Activated CD4-positive, alpha-beta memory T cell treated with anti-CD3 and anti-CD28 coated beads, Interleukin-2, amount 10 ng/mL, durations not matched to agents 7 days and 5 days (primary cell): ENCODE measurements at places on chromosomes 2 and 18.

GRCh38 chr2:189466656-189467055, 25.4 kb downstream of the WDR75 start:
- no peak for DNase-seq

DNA sequence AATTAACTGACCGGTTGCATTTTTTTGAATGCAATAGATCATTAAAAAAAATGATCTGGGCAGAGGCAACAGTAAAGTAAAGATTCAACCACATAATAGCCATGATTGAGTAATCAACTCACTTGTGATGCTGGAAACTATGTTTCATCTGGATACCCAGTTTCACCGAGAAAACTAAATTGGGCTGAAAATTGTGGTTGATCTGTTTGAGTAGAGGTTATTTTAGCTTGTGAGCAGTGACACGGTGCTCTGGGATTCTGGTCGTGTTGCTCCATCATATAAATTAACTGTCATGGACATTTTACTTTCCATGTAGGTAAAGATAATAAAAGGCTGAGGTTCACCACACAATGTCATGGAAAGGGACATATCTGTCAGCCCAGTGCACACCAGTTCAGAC, 58.7 kb downstream of the CD226 start:
- no peak for DNase-seq

- DNase-seq: no peak
Observed at GRCh38 chr18:62612289-62612645, 89.4 kb downstream of the ZCCHC2 start.

DNA sequence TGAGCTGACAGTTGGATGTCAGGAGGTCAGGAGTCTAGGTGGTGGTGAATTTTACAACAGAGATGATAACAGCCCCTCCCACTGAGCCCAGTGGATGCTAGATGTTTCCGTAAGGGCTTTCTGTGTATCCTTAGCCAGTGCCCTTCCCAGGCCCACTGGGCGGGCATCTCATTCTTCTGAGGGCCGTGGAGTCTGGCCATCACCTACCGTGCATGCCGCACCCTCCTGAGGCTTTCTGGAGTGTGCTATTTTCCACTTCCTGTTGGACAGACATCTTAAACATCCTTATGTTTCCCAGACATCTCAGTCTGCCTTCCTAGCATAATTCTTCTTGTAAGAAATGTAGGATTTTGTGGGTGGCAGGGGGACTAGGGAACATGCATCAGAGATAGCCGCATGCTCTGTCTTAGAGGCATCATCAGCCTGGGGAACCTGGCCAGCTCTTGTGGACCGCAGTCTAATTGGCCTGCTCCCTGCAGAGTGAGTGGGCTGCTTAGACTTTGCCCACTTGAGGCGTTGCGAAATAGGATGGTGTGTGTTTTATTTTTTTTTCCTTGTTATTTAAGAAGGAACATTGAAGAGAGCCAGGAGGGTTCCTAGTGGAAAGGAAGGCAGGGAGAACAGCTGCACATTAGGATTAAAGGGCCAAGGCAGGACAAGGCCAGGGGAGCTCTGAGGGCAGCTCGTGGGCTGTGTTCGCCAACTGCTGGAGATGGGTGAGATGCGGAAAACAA, 135.8 kb downstream of the SH3RF3 start:
- no peak for DNase-seq

- DNase-seq: no peak
Observed at GRCh38 chr2:106745468-106745867, 140.5 kb downstream of the ST6GAL2 start.

- DNase-seq: no peak
Observed at GRCh38 chr2:47819834-47820233, 36.9 kb downstream of the MSH6 start.

DNA sequence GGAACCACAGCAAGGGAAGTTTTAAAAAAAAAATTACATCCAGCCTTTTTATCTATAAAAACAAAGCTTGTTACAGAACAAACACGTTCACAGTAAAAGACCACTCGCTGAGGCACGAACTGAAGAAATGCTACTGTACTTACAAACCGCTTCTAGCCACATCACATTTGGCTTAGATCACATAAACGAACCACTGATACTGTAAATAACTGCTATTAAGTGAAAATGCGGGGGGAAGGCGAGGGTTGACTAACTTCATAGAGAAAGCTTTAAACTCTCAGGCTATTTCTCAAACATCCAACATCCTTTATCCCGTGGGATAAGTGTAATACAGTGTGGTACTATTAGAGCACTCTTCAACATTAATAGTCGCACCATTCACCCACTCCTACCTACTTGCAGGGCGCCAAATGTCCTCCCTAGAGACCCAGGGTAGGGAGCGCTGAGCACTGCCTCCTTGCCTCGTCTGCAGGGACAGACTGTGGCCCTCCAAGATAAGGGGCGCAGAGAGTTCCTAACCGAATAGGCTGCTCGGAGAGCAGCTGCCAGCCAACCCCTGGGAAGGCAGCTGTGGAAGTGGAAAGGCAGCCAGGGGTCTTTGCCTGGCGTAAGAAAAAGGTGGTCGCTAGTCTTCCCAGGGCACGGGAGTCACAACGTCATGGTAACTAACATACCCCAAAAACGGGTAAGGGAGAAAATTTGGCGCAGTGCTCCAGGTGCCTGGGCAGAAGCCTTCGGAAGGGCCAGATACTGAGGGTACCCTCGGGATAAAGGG, 854 bp downstream of the GPR155 start:
- peak; percentile 32 for DNase-seq
